Memory B cell (primary cell): ENCODE measurements at places on chromosomes 6 and 20.

DNA sequence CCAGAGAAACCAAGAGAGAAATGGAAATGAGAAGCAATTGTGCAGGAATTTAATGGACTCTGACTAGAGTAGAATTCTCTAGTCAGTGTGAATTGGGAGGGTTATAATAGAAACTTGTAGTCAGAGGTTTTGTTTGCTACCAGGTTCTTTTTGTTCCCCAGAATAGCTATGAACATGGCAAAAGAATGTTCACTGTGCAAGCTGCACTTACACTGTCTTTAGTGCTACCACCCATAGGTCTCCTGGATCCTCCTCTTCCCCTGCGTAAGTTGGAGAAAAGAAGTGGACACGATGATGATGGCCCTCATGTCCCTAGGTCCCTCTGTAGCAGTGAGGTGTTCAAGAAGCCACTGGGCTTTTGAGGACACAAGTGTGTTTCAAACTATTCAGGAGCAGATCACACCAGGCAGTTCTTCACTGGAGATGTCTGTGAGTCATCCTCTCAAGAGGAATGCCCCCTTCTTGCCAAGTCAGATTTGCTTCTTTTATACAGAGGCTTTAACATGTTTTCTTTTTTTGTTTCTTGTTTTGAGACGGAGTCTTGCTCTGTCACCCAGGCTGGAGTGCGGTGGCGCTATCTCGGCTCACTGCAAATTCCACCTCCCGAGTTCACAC, 47.6 kb upstream of the SMIM8 start:
- DNase-seq: no peak

DNA sequence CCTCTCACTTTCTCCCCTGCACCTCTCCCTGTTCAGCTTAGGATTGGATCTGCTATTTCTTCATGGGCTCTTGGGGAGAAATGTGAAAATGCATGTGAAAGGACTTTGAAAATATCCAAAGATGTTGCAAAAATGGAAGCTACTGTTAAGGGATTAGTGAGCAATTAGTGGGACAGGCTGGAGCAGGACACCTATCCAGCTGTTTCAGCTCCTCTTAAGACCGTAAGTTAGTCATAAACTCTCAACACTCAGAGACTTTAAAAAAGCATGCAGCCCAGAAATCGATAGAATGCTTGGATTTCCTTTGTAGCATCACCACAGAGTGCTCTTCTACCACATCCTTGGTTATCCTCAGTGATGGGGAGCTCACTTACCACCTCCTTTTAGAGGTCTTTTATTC, 88.7 kb downstream of the SLC24A3 start:
- DNase-seq: no peak

- DNase-seq: no peak
These were observed 461.9 kb downstream of the KIF16B start for GRCh38 chr20:16111172-16111832.

- no peak for DNase-seq
These were observed 5.8 kb upstream of the KIF3B start for GRCh38 chr20:32271620-32272019.

GRCh38 chr6:132131758-132132157, 180.6 kb upstream of the CCN2 start:
- no peak for DNase-seq

GRCh38 chr20:20024942-20025341, 7.8 kb downstream of the NAA20 start:
- DNase-seq: no peak

DNA sequence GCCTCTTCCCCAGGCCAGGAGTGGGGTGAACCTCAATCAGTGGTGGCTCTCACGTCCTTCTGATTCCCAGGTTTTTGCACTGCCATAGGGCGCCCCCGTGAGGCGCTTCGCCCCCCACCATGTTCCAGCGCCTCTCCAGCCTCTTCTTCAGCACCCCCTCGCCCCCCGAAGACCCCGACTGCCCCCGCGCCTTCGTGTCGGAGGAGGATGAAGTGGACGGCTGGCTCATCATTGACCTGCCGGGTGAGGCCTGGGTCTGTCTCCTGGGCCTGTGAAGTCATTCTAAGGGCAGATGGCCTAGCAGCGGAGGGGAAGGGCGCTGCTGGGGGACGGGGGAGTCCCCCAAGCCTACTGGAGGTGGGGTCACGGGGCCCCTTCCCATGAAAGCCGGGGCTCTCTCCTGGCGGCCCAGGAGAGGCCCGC, 4.5 kb downstream of the TP53INP2 start:
- peak; percentile 77 for DNase-seq

DNA sequence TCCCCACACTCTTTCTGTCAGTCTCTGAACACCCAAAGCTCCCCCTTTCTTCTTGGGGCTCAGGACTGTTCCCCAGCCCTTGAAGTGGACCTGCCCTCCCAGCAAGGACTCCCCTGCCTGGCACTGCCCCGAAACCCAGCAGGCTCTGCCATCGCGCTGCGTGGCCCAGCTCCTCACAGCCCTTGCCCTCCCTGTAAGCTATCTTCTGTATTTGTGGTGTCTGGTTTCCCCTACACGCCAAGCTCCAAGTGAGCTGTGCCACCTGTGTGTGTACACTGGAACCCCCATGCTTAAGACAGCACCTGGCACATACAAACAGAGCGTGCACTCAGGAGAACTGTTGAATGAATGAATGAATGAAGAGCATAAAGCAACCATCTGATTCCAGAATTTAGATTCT, 57.7 kb downstream of the TMEM242 start:
- DNase-seq: no peak

DNA sequence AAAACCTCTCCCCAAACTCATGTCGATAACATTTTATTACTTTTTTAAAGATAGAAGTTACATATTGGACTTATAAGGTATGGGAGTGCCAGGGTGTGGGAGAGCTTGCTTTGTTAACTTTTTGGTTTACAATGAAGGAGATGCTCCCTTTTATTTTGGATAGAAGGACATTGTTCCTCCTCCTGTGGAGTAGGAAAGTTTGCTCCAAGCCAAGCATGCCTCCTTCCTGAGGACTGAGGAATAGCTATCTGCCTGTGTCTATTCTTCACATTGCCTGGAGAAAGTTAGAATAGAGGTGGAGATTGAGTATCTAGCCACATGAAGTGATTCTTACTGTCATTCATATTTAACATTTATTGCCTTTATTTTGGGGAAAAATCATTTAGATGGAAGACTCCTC, 71.9 kb downstream of the EYA4 start:
- DNase-seq: no peak

GRCh38 chr6:45741437-45742171, 274.1 kb downstream of the CLIC5 start:
- DNase-seq: no peak

DNA sequence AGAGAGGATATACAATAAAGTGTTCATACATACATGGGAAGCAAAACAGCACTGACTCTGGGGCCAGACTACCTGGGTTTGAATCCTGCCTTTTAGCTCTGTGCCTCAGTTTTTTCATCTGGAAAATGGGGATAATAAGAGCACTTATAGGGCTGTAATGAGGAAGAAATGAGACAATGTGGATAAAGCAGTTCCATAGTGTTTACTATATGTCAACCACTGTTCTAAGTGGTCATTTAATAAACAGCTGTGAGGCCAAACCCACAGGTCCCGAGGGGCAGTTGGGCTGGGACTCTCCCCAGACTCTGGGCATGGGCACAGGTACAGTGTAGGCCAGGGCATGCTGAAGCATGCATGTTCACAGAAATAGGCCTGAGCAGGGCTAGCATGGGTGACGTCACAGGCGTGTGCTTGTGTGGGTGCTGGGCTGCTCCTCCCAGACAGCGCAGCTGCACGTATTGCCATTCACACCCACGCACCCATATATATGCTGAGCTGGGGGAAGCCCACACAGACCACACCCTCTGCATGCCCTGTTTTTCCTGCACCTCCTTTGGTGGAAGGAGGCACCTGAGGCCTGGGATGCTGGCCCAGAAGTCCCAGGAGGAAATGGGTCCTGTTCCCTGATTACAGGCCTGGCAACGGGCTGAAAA, 3.5 kb upstream of the PLCG1 start:
- DNase-seq: peak; percentile 32

- no peak for DNase-seq
These were observed 47.7 kb downstream of the DNAH8 start for GRCh38 chr6:38762848-38763247.
